CD8-positive, alpha-beta memory T cell (primary cell): ENCODE measurements at places on chromosomes 11 and 22. TPM values are rescaled to one million over a fixed set of nuclear protein-coding genes. Genes with fewer than 3 reads are reported as not detected.

DNA sequence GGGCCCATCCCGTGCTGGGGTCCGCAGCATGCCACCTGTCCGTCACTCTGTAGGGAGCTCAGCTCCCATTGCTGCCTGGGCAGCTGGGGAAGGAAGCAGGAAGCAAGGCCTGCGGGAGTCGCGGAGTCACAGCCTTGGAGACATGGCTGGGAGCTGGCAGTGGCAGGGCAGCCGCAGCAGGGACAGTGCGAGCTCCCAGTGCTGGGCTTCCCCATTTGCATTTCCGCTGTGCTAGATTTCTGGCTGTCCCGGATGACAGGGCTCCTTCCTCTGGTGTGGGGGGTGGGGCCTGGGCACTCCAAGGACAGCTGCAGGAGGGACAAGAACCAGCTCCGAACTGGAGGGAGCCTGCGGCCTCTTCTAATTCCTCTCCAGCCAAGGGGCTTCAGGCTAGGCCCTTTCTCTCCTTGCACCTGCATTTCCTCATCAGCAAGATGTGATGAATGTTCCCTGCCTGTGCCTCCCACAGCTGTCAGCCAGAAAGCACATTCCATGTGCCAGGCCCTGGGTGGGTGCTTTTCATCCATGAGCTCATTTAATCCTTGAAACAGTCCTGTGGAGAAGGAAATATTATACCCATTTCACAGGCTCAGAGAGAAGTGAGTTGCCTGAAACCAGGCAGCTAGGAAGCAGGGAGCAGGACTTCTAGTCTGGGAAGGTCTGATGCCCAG is 48.0 kb downstream of the MYO7A start:
- no peak for DNase-seq
- no peak overlapping the region for H3K4me3 ChIP-seq
- H3K27ac ChIP-seq = no peak overlapping the region
- no peaks in the 10 kb centered on the region for H3K36me3 ChIP-seq
- H3K4me1 ChIP-seq = no peaks in the 10 kb centered on the region

DNA sequence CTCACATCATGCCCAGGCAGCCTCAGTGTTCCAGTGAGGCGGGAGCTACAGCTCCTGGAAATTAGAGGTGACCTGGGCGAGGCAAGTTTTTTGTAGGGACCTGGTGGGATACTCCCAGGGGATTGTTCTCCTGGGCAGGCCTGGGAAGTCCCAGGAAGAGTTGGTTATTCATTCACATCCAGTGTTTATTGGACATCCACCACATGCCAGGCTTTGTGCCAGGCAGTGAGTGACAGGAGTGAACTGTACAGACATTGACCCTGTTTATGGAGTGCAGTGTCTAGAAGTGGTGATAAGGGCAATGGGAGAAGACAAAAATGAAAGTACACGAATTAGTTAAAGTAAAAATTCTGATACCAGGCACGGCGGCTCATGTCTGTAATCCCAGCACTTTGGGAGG is 29.4 kb downstream of the YWHAH start:
- no peaks in the 10 kb centered on the region for H3K36me3 ChIP-seq
- H3K27ac ChIP-seq = no peak overlapping the region
- H3K4me3 ChIP-seq = no peak overlapping the region
- H3K27me3 ChIP-seq = no peaks in the 10 kb centered on the region

- no peak overlapping the region for H3K4me3 ChIP-seq
- no peaks in the 10 kb centered on the region for H3K27me3 ChIP-seq
- H3K4me1 ChIP-seq = no peaks in the 10 kb centered on the region
- DNase-seq = no peak
Observed at GRCh38 chr22:27631641-27632040, 169.9 kb downstream of the MN1 start.

DNA sequence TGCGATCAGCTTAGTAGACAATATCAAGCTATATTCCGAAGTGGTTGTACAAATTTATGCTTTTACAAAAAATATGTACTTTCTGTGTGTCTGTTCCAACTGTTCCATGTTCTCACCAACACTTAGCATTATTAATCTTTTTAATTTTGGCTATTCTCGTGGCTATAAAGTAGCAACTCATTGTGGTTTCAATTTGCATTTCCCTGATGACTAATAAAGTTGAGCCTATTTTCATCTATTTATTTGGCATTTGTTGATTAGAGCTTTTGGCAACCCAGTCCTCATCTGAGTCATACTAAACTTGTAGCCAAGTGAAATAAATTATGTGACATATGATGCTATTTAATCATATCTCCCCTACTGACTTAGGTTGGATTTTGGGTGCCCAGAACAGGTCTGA is 115.9 kb downstream of the FBXO7 start:
- no peak overlapping the region for H3K4me3 ChIP-seq
- H3K27me3 ChIP-seq = no peaks in the 10 kb centered on the region
- no peaks in the 10 kb centered on the region for H3K36me3 ChIP-seq
- no peaks in the 10 kb centered on the region for H3K4me1 ChIP-seq
- H3K27ac ChIP-seq = no peak overlapping the region

DNA sequence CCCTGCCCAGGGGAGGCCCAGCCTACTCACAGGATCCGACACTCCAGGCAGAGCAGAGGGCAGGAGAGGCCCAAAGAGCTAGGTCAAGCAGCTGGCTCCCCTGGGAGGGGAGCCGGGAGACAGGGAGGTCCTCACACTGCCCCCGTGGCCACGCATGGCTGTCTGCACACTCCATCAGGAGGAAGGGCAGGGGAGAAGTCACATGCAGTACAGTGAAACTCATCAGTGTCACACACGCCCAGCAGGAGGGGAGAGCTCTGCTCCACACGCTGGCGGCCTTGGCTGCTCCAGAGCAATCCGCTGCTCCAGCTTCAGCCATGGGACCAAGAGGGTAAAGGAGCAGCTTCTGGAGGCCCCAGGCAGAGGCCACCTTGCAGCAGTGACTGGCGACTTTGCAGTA is 14.3 kb downstream of the TCIRG1 start:
- H3K4me3 ChIP-seq = no peak overlapping the region
- no peaks in the 10 kb centered on the region for H3K4me1 ChIP-seq
- DNase-seq = no peak
- peaks cover 4% of the 10 kb centered on the region for H3K36me3 ChIP-seq
- no peaks in the 10 kb centered on the region for H3K27me3 ChIP-seq

GRCh38 chr22:46993633-46994032 is 231.2 kb downstream of the TBC1D22A start:
- no peaks in the 10 kb centered on the region for H3K4me1 ChIP-seq
- no peak for DNase-seq
- no peak overlapping the region for H3K27ac ChIP-seq

DNA sequence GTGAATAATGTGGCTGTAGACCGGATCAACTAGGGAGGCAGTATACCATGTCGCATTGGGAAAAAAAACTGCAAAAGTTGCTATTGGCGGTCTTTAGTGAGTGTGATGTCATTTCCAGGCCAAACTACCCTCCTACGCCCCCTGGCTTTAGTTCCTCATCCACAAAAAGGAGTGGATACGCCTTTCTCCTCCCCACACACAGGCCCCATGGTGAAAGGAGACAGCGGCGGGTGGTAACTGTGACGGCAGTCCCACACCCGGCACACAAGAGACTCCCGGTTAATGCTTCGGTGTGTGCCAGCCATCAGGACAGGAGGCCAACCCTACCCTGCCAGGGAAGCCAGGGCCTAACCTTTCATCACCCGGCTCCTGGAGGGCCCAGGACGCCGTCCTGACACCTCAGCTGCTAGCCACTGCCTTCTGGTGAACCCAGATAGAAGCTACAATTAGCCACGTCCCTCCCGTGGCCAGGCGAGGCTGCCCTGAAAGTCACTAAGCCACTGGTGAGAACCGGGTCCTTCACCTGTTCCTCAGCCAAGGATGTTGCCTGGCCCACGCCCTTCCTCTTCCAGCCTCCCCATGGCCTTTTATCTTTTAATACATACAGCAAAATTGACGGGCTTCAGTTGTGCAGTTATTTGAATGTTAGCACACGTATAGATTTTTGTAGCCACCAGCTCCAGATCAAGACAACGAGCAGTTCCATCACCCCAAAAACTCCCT is 10.8 kb downstream of the TP53I11 start:
- no peak overlapping the region for H3K27ac ChIP-seq
- H3K4me3 ChIP-seq = no peak overlapping the region
- peaks cover 9% of the 10 kb centered on the region for H3K4me1 ChIP-seq
- no peaks in the 10 kb centered on the region for H3K27me3 ChIP-seq
- no peak for DNase-seq
- H3K36me3 ChIP-seq = no peaks in the 10 kb centered on the region

Gene C11orf65
- 0.64 TPM for total RNA-seq
